ENCODE measurements at places on chromosomes 7 and 10.

DNA sequence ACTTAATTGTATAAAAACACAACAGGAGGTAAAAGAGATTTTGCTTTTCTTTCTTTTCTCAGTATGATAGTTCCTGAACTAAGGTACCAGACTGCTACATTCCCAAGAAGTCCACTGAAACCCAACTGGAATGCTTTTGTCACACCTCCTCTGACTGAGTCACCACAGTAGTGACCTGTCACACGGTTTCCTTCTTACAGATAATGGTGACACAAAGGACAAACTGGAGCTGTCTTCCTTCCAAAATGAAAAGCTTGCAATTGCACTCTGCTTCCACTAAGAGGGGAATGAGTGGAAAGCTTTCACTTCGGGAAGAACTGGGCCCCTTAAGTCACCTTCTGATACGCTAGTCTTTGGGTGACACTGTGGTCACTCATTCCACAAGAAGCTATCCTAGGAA lies 122.2 kb downstream of the KMT2E start:
- peak; percentile 18 for DNase-seq

DNA sequence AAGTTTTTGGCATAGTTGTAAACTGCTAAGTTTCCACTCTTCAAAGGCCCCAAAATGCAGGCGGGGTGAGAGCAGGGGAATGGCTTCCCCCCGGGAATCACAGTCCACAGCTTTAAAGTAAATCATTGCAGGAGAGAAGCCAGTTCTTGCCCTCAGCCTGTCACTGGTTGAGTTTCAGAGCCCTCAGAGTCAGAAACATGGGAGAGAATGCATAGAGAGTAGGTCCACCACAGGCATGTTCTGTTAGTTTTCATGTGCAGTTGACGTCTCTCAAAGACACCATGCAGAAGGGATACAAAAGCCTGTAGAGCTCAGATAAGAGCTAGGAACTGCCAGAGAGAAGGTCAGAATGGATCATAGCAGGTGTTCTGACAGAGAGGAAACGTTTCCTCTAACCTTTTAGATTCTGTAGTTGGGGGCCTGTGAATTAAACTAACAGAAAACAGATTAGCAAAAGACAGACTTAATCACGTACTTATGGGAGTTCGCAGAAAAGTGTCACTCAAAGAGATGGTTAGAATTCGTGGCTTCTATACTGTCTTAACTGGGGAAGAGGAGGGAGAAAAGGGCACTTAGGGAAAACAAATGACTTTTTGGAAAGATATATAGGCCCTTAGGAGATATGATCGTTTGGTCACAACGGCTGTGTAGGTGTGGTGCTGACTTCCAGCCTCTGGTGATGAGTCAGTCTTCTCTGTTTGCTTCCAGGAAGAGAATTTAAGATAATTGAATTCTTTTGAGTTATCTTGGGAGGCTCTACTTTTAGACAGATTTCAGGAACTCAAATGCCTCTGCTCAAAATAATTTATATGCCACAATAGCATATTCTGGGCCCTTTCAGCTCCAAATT lies 48.0 kb upstream of the MSRB2 start:
- DNase-seq = no peak

DNA sequence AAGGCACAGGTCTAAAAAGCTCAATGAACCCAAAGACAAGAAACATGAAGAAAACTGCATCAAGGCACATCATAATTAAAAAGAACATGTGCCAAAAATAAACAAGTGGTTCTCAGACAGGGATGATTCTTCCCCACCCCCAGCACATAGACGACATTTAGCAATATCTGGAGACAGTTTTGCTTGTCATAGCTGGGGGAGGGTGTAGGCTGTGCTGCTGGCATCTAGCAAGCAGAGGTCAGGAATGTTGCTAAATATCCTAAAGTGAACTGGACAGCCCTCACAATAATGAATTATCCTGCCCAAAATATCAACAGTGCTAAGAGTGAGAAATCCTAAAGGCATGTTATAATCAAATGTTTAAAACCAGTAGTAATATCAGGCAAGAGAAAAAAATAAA lies 122.6 kb downstream of the MICU1 start:
- DNase-seq = peak; percentile 29

DNA sequence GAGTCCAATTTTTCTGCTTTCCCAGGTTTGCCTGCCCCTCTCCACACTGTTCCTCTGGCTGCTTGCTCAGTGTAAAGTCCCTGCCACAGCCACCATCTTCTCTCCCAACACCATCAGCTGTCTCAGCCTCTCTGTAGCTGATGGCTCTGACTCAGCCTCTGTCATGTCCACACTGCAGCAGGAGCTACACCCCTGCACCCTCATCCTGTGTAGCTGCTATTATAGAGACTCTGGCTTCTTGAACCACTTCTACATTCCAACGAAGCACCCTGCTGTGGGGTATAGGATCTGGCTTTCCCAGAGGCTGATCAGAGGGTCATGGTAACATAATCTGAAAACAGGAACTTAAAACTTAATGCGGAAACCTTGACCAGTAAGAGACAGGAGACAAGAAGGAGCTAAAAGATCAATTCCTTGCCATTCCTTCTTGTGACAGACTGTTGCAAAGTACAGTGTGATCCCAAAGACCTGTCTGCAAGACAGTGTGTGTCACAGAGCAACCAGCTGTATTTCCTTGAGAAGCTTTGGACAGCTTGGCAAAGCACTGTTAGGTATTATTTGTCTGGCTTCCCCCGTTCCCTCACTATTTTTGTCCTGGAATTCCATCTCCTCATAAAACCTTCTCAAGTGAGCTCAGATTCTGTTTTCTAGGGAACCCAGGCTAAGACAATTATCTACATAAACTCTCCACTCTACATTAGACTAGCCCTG lies 42.3 kb downstream of the NRCAM start:
- no peak for DNase-seq

DNA sequence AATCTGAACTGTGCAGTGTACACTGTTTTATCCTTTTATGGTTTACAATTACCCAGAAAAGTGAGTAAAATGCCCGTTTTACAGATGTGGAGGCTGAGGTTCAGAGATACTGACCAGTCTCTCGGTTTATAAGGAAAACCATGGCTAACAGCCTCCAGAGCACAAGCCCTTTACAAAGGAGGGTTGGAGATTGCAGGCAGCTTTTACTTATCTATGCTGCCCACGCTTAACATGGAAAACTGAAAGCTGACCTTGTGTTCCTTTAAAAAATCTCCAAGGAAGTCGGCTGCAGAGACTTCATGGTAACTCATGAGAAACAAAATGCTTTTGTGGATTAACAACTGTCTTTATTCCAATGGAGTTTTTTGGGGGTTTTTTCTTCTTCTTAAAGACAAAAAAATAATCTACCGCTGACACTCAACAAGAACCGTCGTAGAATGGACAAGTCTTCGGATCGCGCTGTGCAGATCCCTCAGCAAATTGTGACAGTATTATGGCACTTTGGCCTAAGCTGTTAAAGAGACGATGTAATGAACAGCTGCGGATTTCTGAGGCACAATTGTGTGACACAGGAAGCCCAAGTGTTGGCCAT lies 654 bp upstream of the SLF2 start:
- DNase-seq = no peak

- DNase-seq = no peak
Observed at GRCh38 chr7:46508583-46508982, 587.5 kb upstream of the IGFBP3 start.

DNA sequence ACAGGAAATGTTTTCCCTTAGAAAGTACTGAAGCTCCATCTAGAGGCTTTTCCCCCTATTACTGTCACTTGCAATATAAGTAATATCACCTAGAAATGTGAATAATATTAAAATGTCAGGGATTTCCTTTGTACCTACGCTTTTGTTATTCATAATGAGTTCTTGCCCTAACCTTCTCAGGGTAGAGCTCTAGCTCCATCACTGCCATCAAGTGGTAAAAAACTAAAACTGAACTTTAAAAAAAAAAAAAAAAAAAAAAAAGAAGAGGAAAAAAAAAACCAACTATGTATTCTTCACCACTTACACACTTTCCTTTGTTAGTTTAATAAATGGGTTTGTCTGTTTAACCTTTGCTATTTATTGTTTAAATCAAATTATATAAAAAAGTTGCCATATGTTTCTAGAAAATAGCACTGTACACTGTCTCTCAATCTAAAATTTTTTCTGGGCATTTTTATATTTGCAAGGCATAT lies 49.9 kb downstream of the DNAJC1 start:
- DNase-seq = no peak

GRCh38 chr10:80443531-80443974 lies 10.6 kb upstream of the TSPAN14 start:
- DNase-seq = peak; percentile 52

- no peak for DNase-seq
Observed at GRCh38 chr7:28739826-28740225, 218.3 kb downstream of the TRIL start.

- DNase-seq = no peak
Observed at GRCh38 chr7:30019960-30020359, 6.5 kb downstream of the FKBP14 start.

DNA sequence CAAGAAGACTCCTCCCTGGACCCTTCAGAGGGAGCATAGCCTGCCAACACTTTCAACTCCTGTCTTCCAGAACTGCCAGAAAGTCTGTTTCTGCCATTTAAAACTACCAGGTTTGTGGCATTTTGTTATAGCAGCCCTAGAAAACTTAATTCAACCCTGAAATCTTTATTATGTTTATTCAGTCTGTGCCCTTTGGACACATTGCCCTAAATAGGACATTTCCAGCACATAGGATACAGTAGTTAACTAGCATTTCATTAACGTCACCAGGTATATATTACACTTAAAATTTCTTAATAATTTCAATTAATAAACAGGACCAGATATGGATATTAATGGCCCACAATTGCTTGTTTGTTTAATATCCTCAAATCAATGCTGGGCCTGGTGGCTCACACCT lies 54.3 kb downstream of the KCNH2 start:
- DNase-seq = no peak

- no peak for DNase-seq
Observed at GRCh38 chr10:102648889-102649796, 4.9 kb downstream of the TRIM8 start.

DNA sequence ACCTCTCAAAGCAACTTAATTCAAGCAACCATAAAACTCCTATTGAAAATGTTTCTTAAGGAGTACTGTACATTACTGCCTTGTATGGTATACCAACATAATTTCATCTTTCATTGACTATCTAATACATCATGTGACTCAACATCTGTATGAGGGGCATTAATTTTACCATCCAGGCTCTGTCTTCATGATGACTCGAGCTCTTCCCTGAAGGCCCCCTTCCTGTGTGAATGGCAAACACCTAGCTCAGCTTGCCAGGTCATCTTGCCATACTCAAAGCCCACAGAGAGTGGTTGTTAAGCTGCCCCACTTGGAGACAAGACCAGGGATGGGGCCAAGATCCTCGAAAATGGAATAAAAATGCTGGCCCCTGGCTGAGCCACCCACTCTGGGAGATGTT lies 82.4 kb downstream of the SGMS1 start:
- DNase-seq = no peak
